ENCODE measurements at places on chromosomes 6 and 20.

DNA sequence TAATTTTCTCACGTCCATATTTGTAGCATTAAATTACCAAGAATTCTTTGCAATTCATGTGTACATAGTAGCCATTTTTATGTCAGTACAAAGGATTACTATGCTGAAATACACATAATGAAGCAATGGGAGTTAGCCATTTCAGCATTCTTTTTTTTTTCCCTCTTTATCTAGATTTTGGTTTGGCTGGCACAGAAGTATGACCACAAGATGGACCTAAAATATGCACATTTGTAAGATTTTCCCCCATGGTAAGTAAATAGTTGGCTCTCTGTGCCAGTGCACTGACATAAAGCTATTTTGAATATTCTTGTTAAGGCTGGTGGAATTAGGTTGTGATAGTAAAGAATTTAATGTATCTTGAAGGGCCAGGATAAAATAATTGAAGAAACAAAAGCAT lies 486.1 kb upstream of the BTBD3 start:
- no peak for DNase-seq

DNA sequence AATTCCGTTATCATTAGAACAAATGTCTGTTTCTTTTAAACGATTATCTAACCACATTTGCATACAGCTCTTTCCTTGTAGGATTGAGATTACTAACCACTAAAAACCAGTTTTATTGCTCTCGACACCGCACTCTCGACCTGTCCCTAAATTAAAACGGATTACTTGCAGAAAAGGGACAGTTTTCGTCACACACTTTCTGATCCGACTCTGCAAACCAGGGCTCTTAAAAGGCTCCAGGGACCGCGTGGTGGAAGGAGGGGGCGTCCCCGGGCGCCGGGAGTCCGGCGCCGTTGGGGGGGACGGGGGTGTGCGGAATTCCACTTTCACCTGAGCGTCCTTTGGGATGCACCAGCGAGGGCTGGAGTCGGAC lies 731 bp downstream of the MAK start:
- no peak for DNase-seq

DNA sequence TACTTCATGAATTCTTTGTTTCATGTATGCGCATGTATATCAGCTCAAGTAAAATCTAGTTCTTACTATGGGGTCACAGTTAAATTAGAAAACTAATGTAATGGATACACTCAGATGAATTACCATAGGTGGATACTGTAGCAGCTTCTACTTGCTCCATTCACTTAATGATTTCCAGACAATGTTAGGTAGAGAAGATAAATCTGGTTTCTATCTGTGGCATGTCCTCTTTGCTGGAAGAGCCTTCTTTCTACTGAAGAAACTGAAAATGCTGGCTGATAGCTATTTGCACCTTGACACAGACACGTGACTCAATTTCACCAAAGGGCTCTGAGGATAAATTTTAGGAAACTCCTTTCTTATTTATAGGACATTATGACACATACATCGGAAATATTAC lies 49.5 kb downstream of the BCAS1 start:
- DNase-seq: no peak

- no peak for DNase-seq
Measured at GRCh38 chr6:71510057-71510713, 221.6 kb downstream of the OGFRL1 start.

- DNase-seq: no peak
Measured at GRCh38 chr6:46677314-46677654, 10.4 kb upstream of the TDRD6 start.

- no peak for DNase-seq
Measured at GRCh38 chr6:119196715-119197114, 118.3 kb upstream of the FAM184A start.
